Tibial artery (tissue), 4 donors: ENCODE measurements at places on chromosomes 1 and 21.
A peak's percentile ranks its signal among the peaks of the same experiment; 100 is the strongest.

- DNase-seq = peak; percentile 64
Observed at GRCh38 chr21:38308532-38309119, 51.8 kb downstream of the KCNJ15 start.

DNA sequence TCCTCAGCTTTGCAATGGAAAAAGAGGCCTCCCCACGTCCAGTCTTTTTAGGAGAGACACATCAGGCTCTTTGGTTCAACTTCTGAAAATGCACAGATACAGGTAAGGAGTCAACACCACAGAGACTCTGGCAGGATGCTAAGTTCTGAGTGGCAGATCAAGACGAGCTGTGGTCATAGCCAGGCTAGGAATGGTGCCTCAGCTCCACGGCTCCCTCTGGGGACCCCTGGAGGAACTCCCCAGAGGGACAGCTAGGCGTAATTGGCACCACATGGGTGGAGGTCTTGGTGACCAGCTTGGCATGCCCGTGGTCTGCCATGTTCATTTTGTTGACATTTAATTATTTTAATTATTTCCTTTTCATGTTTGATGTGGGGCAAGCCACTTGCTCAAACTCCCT, 206.1 kb downstream of the KAZN start:
- DNase-seq = no peak

GRCh38 chr1:186715887-186716809, 35.9 kb upstream of the PTGS2 start:
- DNase-seq = no peak

- DNase-seq = no peak
Observed at GRCh38 chr1:216212826-216213225, 210.4 kb downstream of the USH2A start.

- DNase-seq = no peak
Observed at GRCh38 chr21:16578912-16579311, 849.1 kb downstream of the USP25 start.

DNA sequence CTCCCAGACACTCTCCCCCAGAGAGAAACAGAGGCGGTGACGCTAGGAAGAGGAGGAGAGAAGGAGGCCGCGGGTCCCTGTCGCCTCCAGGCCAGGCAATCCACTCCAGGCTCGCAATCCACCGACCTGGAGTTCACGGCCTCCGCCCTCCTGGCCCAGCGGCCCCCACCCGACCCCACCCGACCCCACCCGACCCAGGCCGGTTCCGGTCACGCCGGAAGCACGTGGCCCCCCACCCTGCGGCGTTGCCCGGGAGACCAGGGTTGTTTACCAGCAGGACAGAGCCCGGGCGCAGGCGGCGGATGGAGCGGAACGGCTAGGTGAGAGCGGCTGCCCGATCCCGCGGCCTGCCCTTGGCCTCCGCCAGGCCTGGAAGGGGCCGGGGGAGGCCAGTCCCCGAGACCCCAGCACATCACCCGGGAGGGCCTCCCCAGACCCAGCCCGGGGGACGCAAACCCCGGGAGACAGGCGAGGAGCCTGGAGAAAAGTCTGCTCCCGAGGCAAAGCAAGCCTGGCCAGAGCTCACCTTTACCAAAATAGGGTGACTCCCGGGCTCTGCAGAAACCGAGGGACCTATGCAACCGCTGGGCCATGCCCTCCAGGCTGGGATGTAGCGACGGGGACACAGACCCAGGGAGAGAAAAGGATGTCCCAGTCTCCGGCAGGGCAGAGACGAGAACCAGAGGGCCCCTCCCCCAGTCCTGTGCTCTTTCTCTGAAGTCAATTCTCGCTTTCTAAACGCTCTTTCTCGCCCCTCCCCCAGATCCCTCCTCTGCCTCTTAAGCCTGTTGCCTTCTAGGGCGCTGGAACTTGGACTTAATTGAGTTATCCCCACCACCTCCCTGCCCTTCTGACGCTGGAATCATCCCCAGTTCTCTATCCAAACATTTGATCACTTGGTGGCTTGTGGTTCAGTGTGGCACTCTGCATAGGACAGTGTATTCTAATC, at the start of the genes PLA2G2C and UBXN10:
PLA2G2C (minus strand) TSS at position 685 of the 949 bp plus-strand sequence. CDS start 9,155 bp downstream, outside the sequence.
UBXN10 (plus strand) TSS at position 263 of the 949 bp plus-strand sequence. CDS start 4,466 bp downstream, outside the sequence.
- no peak for DNase-seq

DNA sequence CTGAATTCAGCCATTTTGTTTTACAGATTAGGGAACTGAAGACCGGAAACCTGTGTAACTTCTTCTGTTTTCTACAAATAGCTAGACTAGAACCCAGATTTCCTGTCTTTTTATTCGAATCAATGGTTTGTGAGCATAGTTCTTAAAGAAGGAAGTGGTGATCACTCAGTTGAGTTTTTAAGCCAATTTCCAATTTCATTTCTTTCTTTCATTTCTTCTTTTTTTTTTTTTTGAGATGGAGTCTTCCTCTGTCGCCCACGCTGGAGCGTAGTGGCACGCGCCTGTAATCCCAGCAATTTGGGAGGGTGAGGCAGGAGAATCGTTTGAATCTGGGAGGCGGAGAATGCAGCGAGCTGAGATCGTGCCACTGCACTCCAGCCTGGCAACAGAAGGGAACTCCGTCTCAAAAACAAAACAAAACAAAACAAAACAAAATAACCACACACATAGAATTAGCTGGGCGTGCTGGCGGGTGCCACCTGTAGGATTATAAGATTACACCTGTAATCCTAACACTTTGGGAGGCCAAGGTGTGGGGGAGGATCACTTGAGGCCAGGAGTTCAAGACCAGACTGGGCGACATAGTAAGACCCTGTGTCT, 3.0 kb upstream of the MDM4 start:
- DNase-seq = no peak

GRCh38 chr21:34552360-34553098, 40.5 kb upstream of the KCNE1 start:
- DNase-seq = no peak

DNA sequence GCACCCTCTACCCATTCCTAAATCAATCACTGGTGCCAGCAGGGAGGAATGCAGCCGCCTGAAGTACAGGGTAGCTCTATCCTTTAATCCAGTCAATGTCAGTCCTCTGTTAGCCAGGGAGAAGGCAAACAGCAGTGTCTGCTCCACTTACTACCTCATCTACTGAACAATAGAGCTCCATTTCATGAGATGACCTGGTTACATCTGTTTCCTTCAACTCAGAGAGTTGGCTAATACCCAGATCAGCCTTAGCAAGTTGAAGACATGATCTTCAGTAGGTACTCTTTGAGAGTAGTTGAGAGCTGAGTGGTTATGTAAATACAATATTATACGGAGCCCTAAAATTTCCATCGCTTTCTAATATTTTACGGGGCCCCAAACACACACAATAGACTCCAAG, 46.1 kb upstream of the CD34 start:
- DNase-seq = no peak

DNA sequence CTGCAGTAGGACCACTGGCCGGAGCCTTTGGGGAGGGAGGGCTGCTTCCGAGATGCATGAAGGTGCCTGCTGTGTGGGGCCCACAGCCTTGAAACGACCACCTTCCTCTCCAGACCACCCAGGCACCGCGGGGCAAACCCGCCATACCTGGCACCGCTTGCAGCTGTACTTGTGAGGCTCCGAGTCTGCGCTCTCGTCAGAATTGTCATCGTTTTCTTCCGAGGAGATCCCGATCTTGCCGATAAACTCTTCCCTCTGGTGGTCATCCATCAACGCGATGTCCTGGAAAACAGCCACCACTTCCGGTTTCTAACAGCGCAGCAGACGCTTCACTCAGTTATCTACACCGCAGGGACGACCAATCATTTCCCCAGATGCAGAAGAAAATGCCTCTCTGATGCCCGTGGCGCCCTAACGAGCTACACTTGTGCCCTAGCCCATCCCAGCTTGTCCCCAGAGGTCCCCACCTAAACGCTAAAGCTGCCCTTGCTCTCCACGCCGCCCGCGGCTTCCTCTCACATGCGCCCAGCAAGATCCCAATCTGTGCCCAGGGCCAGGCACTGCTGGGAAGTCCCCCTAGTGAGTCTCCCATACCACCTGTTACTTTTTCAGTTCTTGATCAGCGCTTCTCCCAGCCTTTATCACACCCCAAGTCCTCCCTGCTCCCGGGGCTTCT, 55.0 kb upstream of the RIPK4 start:
- peak; percentile 9 for DNase-seq

DNA sequence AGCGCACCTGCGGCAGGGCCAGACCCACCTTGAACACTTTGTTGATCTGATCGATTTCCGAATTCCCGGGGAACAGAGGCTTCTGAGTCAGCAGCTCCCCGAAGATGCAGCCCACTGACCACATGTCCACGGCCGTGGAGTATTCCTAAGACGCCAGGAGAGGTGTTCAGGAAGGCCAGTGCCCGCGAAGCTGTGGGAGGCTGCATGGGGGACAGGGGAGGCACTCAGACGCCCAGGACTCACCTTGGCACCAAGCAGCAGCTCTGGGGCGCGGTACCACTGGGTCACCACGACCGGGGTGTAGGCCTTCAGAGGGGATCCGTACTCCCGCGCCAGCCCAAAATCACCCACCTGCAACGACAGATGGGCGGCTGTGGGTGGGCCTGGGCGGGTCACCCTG, 11.2 kb upstream of the SLC35E2B start:
- DNase-seq = no peak

DNA sequence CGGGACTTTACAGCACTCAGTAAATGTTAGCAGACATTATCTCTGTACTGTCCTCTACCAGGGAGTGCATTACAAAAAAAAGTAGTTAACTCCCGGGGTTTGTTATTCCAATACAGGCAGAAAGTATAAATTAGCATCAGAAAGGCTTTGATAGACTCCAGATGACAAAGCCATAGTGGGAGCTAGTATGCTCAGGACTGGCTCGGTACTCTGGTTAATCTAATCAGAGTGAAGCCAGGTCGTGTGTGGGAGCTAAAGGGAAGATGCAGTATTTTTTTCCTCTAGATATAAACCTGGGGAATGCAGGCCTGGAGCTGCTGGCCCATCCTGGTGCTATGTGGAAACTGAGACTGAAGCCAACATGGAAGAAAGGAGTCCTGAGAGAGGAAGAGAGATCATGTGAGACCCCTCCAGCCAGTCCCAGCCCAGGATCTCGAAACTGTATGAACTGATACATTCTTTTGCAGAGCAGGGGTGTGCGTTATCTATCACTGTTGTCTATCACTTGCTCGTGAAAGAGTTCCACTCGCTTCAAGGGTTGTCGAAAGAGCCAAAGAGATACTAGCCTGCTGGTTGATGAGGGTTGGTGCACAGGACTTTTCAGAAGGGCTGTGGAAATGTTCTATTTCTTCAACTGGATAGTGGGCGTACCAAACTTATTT, 125.8 kb downstream of the PLPP3 start:
- no peak for DNase-seq

- no peak for DNase-seq
Observed at GRCh38 chr1:240763771-240764170, 151.8 kb upstream of the GREM2 start.

GRCh38 chr21:18164933-18165332, 79.7 kb upstream of the CHODL start:
- no peak for DNase-seq

- DNase-seq = no peak
Observed at GRCh38 chr1:193480755-193481154, 294.3 kb upstream of the B3GALT2 start.

DNA sequence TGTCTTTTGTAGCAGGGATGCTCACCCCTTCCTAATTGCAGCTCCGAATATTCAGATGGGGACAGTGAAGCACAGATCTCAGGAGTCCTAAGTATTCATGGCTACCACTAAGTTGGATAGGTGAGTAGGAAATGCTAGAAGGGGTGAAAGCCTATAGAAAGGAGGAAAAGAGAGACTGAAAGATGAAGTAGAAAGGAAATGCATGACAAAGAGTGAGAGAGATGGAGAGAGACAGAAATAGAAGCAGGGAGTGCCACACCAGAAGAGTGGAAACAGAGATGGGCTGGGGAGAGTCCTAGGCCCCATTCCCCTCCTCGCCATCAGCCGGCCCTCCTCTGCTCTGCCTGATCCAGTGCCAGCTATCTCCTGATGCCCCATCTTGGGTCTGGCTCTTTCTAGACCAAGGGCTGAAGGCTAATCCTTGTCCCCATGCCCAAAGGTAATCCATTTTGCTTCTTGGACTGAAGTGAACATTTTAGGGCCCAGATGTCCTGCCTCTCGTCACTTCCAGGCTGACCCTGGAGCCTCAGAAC, 2.0 kb downstream of the PEA15 start:
- no peak for DNase-seq

GRCh38 chr1:211633524-211633846, 41.9 kb downstream of the NEK2 start:
- DNase-seq = no peak

- DNase-seq = no peak
Observed at GRCh38 chr1:62437273-62437940, 558 bp downstream of the USP1 start.

DNA sequence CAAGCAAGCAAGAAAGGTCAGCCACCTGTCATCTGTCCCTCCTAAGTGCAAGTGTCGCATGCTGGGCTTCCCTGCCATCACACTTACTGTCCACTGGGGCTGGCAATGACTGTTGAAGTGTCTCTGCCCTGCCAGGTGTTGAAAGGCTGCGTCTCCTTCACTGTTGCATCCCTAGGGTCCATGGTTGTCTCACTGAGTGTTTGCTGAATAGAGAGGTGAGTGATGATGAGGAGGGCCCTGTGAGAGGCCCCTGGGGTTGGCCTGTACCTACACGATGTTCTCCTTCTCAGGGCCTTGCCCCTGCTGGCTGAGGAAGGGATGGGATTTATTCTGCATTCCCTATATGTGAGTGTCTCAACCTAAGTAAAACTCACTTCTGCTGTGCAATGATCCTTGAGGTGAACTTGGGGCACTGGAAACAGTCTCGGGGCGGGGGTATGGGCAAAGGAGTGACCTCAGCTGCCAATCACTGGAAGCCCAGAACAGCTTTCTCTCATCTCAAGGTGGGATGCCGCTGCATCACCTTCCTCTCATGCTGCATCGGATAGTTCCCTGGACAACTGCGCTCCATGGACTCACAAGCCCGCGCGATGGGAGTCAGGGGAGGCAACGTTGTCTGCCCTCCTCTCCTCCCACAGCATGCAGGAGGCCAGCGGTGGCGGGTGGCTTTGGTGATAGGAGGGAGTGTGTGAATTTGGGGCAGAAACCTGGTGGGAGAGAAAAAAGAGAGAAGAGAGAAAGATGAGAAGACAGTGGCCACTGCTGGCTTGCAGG, 35.8 kb upstream of the SOX13 start:
- no peak for DNase-seq

DNA sequence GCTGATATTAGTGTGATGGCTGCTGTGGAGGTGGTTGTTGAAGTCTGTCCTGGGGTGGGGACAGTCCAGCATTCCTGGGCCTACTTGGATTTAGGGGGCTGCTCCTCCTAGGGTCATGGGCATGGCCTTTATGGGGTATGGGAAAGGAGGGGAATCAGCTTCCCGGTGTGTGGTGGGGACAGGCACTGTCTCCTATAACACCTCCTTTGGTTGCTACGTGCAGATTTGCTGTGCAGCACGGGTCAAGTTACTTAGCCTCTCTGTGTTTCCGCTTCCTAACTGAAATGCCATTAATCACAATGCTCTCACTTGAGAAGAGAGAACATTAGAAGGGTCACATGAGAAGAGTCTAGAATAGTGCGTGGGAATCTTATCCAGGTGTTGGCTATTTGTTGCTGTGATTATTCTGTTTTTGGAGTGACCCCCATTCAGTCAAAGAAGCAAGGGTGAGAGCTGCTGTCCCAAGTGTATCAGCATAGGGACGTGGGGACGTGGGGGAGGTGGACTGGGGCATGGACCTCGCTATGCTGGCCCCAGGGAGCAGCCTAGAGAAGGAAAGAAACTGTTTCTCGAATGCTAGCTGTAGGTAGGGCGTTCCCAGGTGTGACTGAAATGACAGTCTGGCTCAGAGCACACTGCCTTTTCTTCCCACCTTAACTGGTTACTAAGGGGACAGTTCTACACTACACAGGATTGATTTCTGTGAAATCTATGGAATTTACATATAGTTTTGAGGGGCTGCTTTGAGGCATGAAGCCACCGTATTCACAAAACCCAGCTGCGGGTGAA, 19.9 kb downstream of the SOX13 start:
- DNase-seq = no peak
